Bronchial smooth muscle cell (primary cell): ENCODE measurements at places on chromosomes 6 and 20. TPM values are rescaled to one million over a fixed set of nuclear protein-coding genes. Genes with fewer than 3 reads are reported as not detected.

FNDC11 gene
- total RNA-seq: 0.60 and 0.95 TPM in 2 replicates

SIRPD gene
- total RNA-seq: not detected in 2 replicates

TXLNB gene
- total RNA-seq: 1.9 and 2.1 TPM in 2 replicates

PPP1R14C gene
- 0.17 and 0.95 TPM in 2 replicates for total RNA-seq

DXO gene
- 7.7 and 8.2 TPM in 2 replicates for total RNA-seq

ERVFRD-1 gene
- total RNA-seq: not detected in 2 replicates

ARFGEF3 gene
- total RNA-seq: under 0.01 TPM in 2 replicates

KCNK16 gene
- total RNA-seq: not detected in 2 replicates

FOXC1 gene
- total RNA-seq: 2.3 and 4.7 TPM in 2 replicates

PACRG gene
- total RNA-seq: 0.16 and 0.17 TPM in 2 replicates

TMEM30A gene
- total RNA-seq: 120 and 194 TPM in 2 replicates

CCDC28A gene
- total RNA-seq: 18.3 and 18.9 TPM in 2 replicates

TNFAIP3 gene
- total RNA-seq: 2.8 and 3.7 TPM in 2 replicates

VSTM2L gene
- total RNA-seq: 0.32 and 2.7 TPM in 2 replicates

LY6G6F gene
- total RNA-seq: not detected in 2 replicates

GSTA5 gene
- not detected in 2 replicates for total RNA-seq

NKAIN2 gene
- total RNA-seq: not detected in 2 replicates

C2 gene
- total RNA-seq: 0.86 and 2.0 TPM in 2 replicates

MYH7B gene
- total RNA-seq: 0.16 and 0.26 TPM in 2 replicates

TGM3 gene
- total RNA-seq: 0.09 TPM in 1 of 2 replicates, not detected in the other

KCNQ5 gene
- 0.32 and 0.34 TPM in 2 replicates for total RNA-seq

CAP2 gene
- 0.86 and 1.4 TPM in 2 replicates for total RNA-seq

C4B gene
- 8.8 and 15.4 TPM in 2 replicates for total RNA-seq

TSBP1 gene
- total RNA-seq: not detected in 2 replicates

ARMH2 gene
- not detected in 2 replicates for total RNA-seq

RCAN2 gene
- 0.09 and 1.6 TPM in 2 replicates for total RNA-seq

SRSF12 gene
- total RNA-seq: not detected in 2 replicates

ABHD16B gene
- total RNA-seq: under 0.01 TPM in 1 of 2 replicates, not detected in the other

RGS17 gene
- total RNA-seq: 7.5 and 15.1 TPM in 2 replicates

APCDD1L gene
- 2.7 and 4.1 TPM in 2 replicates for total RNA-seq

LY6G6C gene
- total RNA-seq: not detected in 2 replicates

TREML1 gene
- total RNA-seq: not detected in 2 replicates

HCRTR2 gene
- not detected in 2 replicates for total RNA-seq

OR2H1 gene
- not detected in 2 replicates for total RNA-seq

E2F1 gene
- total RNA-seq: 0.77 and 1.3 TPM in 2 replicates

TRIM40 gene
- total RNA-seq: not detected in 2 replicates
